D721Med (cell line): ENCODE measurements at places on chromosomes 13 and 19.

DNA sequence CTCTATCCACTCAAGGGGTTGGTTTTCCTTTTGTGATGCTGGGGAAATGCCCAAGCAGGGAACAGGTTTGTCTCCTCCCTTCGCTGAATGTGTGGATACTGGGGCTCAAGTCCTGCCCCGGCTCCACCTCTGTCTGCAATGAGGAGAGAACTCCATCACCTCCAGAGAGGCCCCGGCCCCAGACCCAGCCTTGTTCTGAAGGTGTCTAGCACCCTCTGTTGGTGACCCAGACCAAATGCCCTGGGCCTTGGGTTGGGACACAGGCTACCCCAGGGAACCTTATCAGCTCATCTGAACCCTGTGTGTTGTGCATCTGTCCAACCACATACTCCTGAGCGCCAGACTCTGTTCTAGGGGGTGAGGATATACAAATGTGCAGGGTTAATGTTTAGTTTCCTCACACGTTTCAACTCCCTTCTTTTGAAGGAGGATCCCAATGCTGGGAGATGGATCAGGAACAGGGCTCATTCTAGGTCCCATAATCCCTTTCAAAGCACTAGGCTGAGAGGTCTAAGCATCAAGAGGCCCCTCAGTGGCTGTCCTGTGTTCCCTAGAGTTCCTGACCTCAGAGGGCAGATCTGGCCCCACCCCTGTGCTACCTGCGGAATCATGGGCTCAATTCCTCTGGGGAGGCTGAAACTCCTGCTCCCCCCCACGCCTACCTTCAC, 112.5 kb upstream of the SLC7A1 start:
- DNase-seq = no peak

DNA sequence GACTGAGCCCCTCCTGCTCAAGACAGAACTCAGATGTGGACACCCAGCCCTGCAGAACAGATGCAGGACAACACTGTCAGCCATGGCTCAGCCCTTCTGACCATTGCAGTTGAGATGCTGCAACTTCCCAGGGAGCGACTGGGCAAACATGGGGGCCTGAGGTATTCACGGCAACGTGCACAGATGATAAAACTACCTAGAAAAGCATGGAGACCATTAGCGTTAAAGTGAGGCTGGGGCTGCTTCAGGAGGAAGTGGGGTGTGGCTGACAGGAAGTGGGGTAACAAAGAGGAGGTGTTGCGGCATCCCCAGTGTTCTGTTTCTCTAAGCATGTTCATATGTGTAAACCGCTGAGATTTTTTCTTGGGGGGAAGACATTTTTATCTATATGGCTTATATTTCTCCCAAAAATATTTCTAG, 1.3 kb upstream of the SIGLEC9 start:
- no peak for DNase-seq

- no peak for DNase-seq
These were observed 900 bp downstream of the PPP1R13L start for GRCh38 chr19:45403781-45404556.

- no peak for DNase-seq
These were observed 21.8 kb upstream of the RBM26 start for GRCh38 chr13:79427883-79428282.

DNA sequence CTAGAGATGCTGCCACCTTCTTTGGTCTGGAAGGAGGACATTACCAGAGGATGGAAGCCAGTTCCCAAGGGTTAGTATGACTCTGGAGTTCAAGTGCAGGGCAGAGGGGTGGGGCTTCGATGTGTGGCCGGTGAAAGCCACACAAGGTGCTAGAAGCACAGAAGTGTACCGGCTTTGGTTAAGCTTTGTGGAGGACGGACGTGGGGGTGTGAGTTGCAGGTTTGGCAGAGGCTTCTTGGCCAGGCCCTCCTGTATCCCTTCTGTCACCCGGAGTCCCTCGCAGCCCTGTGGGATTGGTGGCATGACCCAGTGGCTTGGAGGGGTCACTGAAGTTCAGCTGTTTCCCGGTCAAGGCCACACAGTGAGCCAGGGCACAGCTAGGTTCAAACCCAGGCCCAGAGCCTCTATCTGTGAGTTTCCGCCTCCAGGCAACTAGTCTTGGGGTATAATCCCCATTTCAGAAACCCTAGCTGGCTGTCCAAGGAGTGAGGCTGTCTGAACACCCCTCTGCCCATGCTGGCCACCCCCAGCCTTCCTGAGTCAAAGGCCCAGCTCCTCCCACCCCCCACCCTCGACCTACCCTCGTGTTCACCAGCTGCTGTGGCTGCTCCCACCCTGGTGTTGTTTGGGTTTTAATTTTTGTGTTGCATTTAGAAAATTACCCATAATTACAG, 4.6 kb upstream of the SSBP4 start:
- DNase-seq = no peak

GRCh38 chr13:46154136-46154801, 27.7 kb downstream of the LCP1 start:
- DNase-seq = no peak

- no peak for DNase-seq
These were observed 8.4 kb downstream of the NLRP7 start for GRCh38 chr19:54938906-54939305.

DNA sequence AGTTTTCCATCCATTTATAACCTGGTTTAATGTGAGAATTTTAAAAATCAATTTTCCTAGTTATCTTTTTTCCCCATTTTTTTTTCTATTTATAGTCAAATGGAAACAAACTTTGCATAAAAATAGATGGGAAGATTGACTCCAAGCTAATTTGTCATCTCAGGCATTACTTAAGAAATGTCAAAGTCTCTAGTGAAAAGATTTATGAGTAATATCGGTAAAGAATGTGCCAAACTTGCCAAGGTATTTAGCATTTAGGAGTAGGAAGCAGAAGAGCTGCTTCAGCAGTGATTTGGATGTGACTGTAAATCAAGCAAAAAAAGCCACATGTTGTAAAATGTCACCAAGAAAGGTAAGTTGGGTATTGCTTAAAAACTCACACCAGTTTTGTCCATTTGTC, 108.6 kb downstream of the LACC1 start:
- DNase-seq = no peak

GRCh38 chr13:36820222-36820621, 1.2 kb downstream of the RFXAP start:
- no peak for DNase-seq

DNA sequence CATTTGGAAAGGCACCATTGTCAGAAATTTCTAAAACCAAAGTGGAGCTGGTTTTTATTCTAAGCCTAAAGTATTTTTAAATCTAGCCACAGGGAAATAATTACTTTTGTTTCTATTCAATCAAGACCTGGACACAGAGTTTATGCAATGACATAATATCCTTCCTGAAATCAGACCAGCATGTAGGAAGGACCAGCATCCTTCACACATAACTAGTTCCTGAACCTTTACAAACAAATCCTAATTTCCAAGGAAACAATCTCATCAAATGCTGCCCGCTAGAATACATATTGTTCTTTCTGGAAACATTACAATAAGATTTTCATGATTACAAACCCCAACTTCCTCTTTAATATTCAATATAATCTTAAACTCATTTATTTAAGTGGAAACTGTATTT, 1.5 kb downstream of the STARD13 start:
- no peak for DNase-seq

- peak; percentile 75 for DNase-seq
These were observed 6.5 kb upstream of the TIMM50 start for GRCh38 chr19:39474139-39474620.

GRCh38 chr13:25380741-25381324, 9.1 kb downstream of the ATP8A2 start:
- DNase-seq = no peak
